Dermis microvascular lymphatic vessel endothelial cell (primary cell): ENCODE measurements at places on chromosomes 12 and 14. TPM values are rescaled to one million over a fixed set of nuclear protein-coding genes. Genes with fewer than 3 reads are reported as not detected.

Gene SSTR1
- under 0.01 TPM in 1 of 2 replicates, not detected in the other for total RNA-seq

Gene FAM90A1
- not detected in 2 replicates for total RNA-seq

Gene DPPA3
- total RNA-seq, result not detected in 2 replicates

Gene MYO1H
- total RNA-seq, result not detected in 2 replicates

Gene VPS33A
- total RNA-seq, result 15.3 and 15.4 TPM in 2 replicates

Gene BATF
- total RNA-seq, result 5.7 and 6.2 TPM in 2 replicates

Gene C12orf56
- total RNA-seq, result not detected in 2 replicates

Gene NOVA1
- under 0.01 TPM in 1 of 2 replicates, not detected in the other for total RNA-seq
